ENCODE measurements at places on chromosomes 16 and 17. TPM values are rescaled to one million over a fixed set of nuclear protein-coding genes. Genes with fewer than 3 reads are reported as not detected.

GRCh38 chr17:76997981-76998531, 129.9 kb downstream of the MGAT5B start:
- no peak for DNase-seq

DNA sequence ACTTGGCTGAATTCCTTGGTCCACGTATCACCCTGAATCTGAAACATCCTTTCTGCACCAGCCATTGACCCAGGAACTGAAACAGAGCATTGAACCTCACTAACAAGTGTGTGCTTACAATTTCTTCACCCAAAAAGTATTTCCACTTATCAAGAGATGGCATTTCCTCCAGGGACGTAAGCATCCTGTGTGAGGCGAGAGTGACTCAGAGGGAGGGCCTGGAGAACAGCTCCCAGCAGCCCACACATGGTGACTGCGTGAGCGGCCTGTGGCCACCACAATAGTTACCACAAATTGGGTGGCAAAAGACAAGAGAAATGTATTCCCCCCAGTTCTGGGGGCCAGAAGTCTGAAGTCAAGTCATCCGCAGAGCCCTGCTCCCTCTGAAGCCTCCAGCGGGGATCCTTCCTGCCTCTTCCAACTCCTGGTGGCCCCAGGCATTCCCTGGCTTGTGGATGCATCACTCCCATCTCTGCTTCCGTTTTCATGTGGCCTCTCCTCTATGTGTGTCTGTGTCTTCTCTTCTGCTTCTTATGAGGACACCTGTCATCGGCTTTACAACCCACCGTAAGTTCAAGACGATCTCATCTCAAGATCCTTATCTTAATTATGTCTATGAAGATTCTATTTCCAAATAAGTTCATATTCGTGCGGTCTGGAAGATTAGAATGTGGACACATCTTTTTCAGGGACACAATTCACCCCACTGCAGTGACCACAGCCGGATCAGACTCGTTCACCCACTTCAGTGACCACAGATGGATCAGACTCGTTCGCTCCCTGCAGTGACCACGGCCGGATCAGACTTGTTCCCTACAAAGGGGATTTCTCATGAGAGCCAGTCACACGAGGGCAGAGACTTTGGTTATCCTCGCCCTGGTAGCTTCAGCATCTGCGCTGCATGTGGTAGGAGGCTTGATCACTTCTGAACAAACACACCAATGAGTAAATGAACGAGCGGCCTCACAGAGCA, 122.6 kb upstream of the FOXF1 start:
- no peak for DNase-seq

- peak; percentile 41 for DNase-seq
Observed at GRCh38 chr17:70661342-70662222, 492.2 kb downstream of the KCNJ2 start.

DNA sequence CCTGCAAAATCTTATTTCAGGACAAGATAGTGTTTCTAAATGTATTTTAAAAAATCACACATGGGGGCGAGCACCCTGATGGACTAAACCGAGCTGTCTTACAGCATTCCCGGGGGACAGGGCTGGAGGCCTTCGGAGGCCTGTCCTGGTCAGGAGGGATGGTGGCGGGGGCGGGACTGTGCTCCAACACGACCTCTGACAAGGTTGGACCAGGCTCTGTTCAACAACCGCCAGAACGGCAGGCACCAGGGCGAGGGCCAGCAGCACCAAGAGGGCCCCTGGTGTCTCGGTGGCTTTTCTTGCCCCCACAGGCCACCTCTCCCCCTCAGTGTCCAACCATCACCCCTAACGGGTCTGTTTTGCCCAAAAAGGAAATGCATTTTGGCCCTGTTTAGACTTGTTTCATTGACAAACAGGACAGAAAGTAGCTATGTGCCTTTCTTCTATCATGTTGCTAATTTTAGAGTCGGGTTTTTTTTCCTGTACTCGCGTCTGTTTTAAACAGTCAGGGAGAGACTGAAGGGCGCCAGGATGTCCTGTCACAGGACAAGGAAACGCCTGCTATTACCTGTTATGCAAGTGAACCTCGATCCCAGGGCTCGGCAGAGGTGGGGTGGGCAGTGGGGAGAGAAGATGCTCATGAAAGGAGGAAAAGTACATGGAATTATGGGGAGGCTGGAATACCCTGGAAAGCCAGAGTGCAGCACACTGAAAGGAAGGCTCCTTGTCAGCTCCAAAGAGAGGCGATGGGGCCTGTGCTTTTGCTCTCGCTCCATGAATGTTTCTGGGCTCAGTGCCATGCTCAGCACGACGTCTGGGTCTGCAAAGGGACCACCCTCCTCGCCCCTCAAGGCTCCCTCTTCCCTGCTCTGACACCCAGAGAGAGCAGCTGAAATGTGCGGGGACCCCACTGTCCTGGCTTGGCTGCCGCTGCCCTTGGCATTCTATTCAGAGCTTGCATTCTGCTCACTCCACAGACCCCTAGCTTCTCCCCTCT, 11.9 kb downstream of the TMEM204 start:
- DNase-seq = no peak

- no peak for DNase-seq
Observed at GRCh38 chr17:78197147-78197832, 10.1 kb downstream of the AFMID start.

GRCh38 chr16:72917051-72917450, 130.9 kb downstream of the ZFHX3 start:
- no peak for DNase-seq

- no peak for DNase-seq
Observed at GRCh38 chr17:76131692-76132573, 9.1 kb downstream of the FOXJ1 start.

- DNase-seq = no peak
Observed at GRCh38 chr17:887551-888209, 91.9 kb downstream of the NXN start.

DNA sequence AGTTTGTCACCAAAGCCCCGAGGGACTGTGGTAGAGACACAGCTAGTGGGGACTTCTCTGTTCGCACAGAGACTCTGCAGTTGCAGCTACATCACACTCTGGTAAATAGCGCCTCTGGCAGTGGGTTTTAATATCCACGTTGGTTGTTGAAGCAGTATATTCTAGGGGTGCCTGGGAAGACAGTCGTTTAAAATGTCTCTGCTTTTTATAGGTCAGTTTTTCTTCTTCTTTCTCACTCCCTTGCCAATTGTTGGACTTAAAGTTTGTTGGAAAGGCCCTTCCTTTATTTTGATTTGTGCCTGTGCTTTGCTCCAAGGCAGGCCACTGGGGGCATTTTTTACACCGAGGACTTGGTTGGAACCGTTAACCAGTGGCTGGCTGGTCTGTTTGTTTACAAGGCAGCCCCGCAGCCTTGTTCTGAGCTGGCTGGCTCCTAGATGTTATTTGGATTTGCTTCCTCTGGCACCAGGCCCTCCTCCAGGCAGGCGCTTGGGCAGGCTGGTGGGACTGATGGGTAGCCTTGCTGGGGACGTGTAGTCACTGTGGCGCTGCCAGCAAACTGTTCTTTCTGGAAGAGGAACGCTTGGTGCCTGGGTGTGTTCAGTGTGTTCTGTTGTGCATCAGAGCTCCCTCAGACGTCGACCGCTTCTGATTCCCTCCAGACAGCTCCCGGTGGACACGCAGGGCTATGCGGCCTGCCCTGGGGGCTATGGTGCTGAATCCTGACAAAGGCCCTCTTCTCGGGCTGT, 218.2 kb upstream of the CHMP6 start:
- DNase-seq = no peak

GRCh38 chr17:4899341-4900230, at the start of gene C17orf107:
TSS of gene C17orf107 (plus strand) at chr17:4899536. CDS start at chr17:4899763, 227 bp downstream.
- DNase-seq = no peak

- DNase-seq = no peak
Observed at GRCh38 chr16:76108460-76108859, 168.7 kb upstream of the CNTNAP4 start.

DNA sequence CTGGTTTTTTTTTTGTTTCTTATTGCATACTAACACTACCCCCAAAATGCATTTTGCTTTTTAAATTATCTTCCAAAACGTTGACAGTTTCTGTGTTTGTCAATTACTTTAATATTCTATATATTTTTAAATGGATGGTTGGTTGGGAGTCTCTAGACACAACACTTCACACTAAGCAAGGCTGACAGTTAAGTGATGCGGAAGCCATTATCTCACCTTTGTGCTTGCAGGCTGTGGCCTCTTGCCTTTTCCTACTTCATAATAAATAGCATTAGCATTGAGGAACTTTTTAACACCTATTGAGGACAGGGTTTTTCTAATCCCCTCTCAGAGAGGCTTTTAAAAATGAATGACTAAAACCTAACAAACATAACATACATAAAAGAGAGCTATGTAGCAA, 280.8 kb upstream of the TBX2 start:
- no peak for DNase-seq

GRCh38 chr17:16001226-16001897, 1.7 kb downstream of the TTC19 start:
- DNase-seq = no peak

DNA sequence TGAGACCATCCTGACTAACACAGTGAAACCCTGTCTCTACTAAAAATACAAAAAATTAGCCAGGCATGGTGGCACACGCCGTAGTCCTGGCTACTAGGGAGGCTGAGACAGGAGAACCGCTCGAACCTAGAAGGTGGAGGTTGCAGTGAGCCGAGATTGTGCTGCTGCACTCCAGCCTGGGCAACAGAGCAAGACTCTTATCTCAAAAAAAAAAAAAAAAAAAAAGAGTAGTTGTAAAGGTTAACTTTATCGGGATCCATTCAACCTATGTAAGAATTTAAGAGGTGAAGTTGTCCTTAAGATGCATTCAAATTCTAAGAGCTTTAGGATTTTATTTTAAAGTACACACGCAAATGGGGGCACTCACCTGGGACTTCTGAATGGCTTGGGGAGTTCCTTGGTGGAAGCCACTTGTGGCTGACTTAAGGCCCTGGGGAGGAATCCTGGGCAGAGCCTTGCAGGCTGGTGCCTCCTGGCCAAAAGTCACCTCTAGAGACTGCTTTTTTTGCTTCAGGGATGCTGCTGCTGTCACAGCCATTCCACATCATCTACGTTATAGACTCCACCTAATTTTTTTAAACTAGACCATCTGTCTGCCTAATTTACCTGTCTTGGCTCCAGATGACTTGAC, 3.3 kb downstream of the CTCF start:
- DNase-seq = no peak

- no peak for DNase-seq
Observed at GRCh38 chr16:75019007-75019406, 20.2 kb downstream of the ZNRF1 start.

- no peak for DNase-seq
Observed at GRCh38 chr17:79298799-79299198, 224.2 kb downstream of the ENGASE start.

- no peak for DNase-seq
Observed at GRCh38 chr16:47481698-47482374, 20.7 kb downstream of the PHKB start.

GRCh38 chr17:11506635-11507034, 91.6 kb upstream of the DNAH9 start:
- peak; percentile 23 for DNase-seq

- no peak for DNase-seq
Observed at GRCh38 chr17:3603119-3603869, 5.9 kb downstream of the TRPV1 start.

- DNase-seq = no peak
Observed at GRCh38 chr16:67653789-67654402, 6.2 kb downstream of the ACD start.

DNA sequence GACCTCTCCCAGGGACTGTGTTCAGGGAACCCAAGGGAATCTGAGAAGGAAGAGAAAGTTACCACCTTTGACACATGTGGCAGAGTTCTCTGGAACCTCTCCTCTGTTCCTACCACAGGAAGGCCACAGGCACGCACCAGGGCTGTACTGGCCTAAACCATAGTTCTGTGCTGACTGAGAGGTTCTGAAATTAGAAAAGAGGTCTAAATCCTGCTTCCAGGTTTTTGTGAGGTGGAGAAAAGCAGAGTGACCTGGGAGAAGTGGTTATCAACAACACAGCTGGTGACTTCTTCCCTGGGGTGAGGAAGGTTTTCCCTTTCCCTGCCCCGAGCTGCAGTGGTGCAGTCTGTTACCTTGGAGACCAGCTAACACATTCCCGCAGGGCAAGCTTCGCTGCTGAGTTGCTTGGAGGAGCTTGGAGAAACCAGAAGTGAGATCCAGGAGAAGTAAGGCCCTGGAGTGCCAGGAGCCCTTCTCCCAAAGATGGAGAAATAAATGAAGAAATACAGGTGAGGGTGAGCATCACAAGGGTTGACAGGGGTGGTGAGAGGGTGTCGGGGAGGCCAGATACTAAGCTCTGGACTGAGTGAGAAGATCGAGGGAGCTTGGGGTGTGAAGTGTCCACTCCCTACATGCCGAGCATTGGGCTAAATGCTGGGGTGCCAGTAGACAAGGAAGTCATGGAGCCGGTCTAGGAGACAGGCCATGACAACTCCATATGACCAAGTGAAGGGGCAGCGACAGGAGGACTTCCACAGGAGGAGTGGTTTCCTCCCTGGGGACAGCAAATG, at the start of gene VWA3A:
Gene VWA3A, plus strand, starts transcription at position 399 of the 791 bp plus-strand sequence. Its CDS starts 97 bp downstream, at position 496.
- peak; percentile 84 for DNase-seq

GRCh38 chr17:48363161-48363560, 66.9 kb downstream of the SKAP1 start:
- DNase-seq = no peak

DNA sequence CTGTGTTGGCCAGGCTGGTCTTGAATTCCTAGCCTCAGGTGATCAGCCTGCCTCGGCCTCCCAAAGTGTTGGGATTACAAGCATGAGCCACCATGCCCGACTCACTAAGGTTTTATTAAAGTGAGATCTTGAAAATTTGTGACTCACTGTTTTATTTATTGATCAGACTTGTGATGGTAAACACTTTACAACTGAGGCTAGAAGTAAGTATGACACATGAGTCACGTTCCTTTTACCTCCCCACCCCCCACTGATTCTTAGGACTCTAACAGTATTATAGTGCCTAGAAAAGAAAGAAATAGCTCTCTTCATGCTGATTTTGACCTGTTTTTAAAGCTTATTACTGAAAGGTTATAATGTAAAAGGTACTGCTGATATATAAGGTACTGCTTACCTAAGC, 160.6 kb downstream of the TANC2 start:
- DNase-seq = no peak

- DNase-seq = no peak
Observed at GRCh38 chr16:74582970-74583369, 23.9 kb downstream of the GLG1 start.

- DNase-seq = no peak
Observed at GRCh38 chr17:79927136-79927661, 88.0 kb upstream of the CBX4 start.

RRAD gene
- 0.08 TPM for total RNA-seq

QPRT gene
- 42.5 TPM for total RNA-seq

ENPP7 gene
- not detected for total RNA-seq

USB1 gene
- 24.4 TPM for total RNA-seq

CDC42EP4 gene
- total RNA-seq = 98.2 TPM

GRB7 gene
- 127 TPM for total RNA-seq

KRTAP1-1 gene
- total RNA-seq = 0.64 TPM

CACNB1 gene
- 6.5 TPM for total RNA-seq

RASD1 gene
- total RNA-seq = 6.0 TPM

GGT6 gene
- total RNA-seq = 7.0 TPM

EZH1 gene
- total RNA-seq = 11.8 TPM

METTL23 gene
- total RNA-seq = 52.8 TPM

CNTD1 gene
- total RNA-seq = 0.13 TPM

Data from HT-29 (cell line).